ENCODE measurements at places on chromosomes 12 and 14. TPM values are rescaled to one million over a fixed set of nuclear protein-coding genes. Genes with fewer than 3 reads are reported as not detected.

DNA sequence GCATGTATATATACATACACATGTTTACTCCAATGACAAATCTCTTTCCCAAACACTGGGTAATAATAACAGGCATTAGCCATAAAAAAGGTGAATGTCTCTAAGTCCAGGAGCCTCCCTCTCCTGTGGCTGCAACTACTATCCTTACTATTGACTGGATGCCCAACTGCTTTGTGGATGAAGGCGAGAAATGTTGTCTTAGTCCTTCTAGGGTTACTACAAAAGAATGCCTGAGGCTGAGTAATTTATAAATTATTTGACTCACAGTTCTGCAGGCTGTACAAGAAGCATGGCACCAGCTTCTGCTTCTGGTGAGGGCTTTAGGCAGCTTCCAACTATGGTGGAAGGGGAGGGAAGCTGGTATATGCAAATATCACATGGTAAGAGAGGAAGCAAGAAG is 366.0 kb upstream of the DDHD1 start:
- DNase-seq, result no peak

DNA sequence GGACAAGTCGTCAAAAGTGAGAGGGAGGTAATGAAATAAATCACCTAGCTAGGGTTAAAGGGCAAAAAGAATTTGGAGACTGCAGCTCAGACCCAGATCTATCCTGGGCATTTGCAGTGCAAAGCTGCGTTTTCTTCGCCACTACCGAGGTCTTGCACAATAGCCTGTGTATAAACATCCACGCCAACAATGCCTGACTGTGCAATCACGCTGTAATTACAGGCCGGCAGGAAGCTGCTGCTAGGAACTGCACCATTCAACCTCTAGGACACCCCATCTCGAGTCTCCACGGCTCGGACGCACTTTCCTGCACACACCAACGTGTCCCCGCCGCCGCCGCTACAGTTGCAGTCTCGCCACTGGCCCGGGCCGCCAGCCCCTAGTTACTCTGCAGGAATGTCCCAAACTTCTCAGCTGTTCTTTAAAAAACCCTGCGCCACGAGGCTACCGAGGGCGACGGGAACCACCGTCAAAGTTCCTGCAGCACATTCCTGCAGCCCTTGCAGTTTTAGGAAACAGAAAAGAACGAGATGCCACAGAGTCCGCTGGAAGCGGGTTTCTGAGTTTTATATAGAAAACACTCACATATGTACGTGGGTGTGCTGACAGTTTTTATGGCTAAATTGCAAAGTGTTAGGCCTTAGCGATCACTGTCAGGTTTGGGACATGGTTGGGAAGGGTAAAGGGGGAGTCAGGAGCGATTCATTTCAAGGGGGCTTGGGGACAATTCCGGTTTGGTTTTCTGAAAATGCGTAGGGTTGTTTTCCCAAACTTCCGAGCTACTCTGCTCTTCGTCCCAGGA is 65.6 kb upstream of the PTGR2 start:
- peak; percentile 64 for DNase-seq

GRCh38 chr12:42564556-42564955 is 25.0 kb downstream of the PRICKLE1 start:
- no peak for DNase-seq

DNA sequence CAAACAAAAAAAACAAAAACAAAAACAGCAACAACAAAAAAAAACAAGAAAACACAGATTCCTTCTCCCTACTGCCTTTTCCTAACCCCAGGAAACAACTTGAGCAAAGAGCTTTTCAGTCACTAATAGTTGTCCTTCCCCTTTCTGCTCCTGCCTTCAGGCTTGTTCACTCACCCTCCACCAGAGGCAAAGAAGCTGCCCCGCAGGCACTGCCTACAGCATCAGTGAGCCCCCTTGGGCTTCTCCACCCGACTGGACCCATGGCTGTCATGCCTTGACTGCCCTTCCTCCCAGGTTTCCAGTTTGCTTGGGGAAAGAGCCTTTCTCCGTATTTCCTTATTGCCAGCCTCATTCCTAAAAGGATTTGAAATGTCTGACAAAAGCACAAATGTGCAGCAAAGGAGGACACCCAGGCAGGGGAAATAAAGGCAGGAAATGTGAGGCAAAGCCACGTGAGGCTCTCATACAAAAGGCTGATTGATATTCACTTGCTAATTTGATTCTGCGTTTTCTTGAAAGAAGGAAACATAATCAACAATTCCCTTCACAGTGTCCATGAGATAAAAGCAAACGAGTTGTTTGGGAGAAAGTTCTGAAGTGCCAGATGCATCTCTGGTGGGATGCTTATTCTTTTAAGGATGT is 85.7 kb downstream of the GPATCH2L start:
- no peak for DNase-seq

DNA sequence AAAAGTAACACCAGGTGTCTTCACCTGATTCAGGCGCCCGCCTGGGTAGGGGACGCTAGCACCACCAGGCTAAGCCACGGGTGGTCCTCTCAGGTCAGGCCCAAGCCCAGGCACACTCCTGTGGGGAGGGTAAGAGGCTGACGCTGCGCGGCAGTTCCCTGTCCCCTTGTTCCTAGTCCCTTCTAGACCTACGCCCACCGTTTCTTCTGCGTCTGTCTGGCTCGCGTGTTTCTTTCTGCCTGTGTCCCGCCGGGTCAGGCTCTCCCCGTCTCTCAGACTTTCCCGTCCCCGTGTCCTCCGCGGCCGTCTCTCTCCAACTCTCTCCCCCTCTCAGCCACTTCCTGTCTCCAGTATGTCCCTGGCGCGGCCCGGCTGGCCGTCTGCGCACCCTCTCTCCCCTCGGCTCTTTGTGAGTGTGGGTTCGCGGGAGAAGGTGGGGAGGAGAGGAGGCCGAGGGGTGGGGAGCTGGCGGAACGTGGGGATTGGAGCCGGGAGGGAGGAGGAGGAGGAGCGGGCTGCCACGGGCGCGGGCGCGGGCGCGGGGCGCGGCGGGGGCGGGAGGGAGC is 3.1 kb upstream of the TNS2 start:
- DNase-seq, result no peak

DNA sequence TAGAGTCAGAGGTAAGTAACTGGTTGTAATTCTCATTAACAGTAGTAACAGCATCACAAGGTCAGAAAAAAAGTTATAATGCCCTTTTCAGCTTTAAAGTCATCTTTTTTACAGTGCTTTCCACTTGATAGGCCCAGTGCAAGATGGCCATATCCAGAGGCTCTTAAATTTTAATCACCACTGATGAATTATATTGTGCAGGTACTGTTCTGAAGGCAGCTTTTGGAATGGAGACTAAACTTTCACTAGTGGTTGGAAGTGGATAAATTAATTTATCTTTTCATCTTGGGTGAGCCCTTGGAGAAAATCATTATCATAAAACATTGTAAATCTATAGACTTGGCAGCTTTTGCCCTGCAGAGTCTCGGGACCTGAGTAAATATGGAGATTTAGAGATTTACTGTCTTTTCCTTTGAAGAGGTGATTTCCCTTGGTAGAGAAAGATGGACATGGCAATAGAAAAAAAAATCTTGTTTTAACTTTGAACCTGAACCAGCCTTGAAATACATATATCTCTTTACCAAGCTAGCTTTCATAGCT is 969.1 kb upstream of the NOVA1 start:
- no peak for DNase-seq

DNA sequence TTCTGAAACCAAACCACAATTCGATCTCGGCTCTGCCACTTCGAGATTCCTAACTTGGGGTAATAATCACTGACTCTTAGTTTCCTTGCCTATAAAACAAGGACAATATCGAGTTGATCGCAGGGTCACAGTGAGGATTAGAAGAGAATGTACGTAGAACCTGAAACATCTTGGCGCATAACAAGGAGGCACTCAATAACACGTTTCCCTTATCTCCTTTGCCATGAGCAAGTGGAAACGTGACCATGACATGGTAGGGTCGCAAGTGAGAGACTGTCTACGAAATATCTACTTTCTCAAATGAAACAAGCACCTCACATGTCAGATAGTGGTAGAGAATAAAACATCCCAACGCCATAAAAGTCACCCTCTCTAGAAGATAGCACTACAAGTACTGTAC is 2.3 kb downstream of the DICER1 start:
- DNase-seq, result no peak

GRCh38 chr12:27711317-27711682 is 668 bp downstream of the MRPS35 start:
- no peak for DNase-seq

GRCh38 chr14:92670643-92671366 is 77.6 kb downstream of the LGMN start:
- no peak for DNase-seq

- DNase-seq, result no peak
Measured at GRCh38 chr12:19447386-19447785, 8.1 kb downstream of the AEBP2 start.

DNA sequence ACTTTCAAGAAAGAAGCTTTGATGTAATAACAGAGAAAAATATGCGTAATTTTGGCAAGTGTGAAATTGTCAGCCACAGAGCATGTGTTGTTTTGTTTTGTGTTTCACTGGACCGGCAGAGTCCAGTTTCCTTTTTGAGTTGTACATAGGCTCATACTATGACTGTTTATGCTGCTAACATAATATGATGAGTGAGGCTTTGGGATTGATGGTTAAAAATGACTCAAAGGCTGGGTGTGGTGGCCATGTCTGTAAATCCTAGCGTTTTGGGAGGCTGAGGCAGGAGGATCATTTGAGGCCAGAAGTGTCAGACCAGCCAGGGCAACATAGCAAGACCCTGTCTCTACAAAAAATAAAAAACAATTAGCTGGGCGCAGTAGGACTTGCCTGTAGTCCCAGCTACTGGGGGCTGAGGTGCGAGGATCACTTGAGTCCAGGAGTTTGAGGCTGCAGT is 487.9 kb downstream of the PCNX1 start:
- no peak for DNase-seq

- DNase-seq, result no peak
Measured at GRCh38 chr14:76910371-76910890, 84.2 kb downstream of the LRRC74A start.

- peak; percentile 45 for DNase-seq
Measured at GRCh38 chr12:68240975-68241374, 12.4 kb downstream of the IL22 start.

DNA sequence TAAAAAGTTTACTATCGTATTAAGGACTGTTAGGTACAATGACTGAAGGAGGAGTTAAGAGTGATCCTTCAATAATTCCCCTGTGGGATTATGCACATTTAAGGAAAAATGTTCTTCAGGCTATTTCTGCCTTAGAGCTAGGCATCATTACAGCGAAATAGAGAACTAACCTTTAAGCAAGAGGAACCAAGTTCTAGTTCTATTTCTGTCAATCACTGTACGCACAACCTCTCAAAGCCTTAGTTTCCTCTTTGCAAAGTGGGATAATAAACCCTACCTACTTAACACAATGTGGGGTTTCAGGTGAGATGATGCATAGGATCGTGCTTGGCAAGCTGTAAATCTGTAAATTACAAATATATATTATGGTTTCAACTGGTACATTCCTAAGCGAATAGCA is 15.4 kb downstream of the NTF3 start:
- DNase-seq, result no peak

GRCh38 chr12:125841332-125841731 is 776.1 kb downstream of the AACS start:
- DNase-seq, result no peak

GRCh38 chr12:112963227-112963861 is 15.0 kb upstream of the OAS2 start:
- no peak for DNase-seq

- DNase-seq, result no peak
Measured at GRCh38 chr12:68170726-68171125, 11.2 kb upstream of the IFNG start.

DNA sequence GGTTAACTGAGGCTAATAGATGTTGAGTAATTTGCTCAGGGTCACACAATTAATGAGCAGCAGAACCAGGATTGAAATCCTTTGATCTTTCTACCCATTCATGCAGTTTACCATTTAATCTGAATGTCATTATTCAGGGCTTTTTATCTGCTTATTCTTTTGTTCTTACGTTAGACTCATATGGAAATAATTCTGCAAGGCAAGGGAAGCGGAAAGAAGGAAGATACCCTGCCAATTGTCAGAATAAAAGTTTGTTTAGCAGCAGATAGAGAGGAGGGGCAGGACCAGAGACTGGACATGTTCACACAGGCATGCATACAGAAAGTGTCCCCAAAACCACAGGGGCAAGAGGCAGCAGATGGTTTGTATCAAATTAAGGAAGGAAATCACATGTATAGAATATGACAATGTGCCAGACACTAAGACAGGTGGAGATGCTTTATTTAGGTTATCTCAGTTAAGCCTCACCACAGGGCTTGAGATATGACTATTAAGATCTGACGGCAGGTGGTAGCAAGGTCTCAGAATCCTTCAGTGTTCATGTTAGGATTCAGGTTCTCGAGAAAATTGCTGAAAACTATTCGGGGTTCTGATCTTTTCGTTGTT is 29.8 kb downstream of the BRMS1L start:
- no peak for DNase-seq

- no peak for DNase-seq
Measured at GRCh38 chr14:67435603-67436002, 23.6 kb upstream of the PLEK2 start.

DNA sequence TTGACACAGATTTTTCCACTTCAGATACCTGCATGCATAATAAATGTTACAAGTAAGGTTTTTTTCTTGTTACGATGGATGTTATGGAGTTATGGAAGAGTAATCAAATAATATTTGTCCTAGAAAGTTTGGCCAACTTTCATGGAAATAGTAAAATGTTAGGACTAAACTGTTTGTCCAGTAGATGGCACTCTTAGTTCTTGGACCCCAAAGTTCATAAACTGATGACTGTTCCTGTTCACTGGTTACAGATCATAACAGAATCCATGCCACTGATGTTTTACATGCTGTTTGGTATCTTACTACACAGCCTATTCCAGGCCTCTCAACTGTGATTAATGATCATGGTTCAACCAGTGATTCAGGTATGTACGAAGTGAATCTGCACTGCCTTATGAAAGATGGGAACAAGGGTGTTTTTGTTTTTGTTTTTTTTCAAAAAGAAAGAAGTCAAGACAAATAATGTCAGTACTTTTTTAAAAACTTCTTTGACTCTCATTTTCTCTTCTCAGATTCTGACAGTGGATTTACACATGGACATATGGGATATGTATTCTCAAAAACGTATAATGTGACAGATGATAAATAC is 48.8 kb upstream of the SLCO1C1 start:
- DNase-seq, result no peak

- DNase-seq, result no peak
Measured at GRCh38 chr14:81765651-81766275, 232.1 kb upstream of the SEL1L start.

LRRIQ1 gene
- total RNA-seq, result not detected

GPR132 gene
- total RNA-seq, result 47.3 TPM

MYF6 gene
- not detected for total RNA-seq

CD69 gene
- 35.9 TPM for total RNA-seq

PTGR2 gene
- 5.0 TPM for total RNA-seq

OR6C2 gene
- total RNA-seq, result not detected

KRT72 gene
- 7.7 TPM for total RNA-seq

SLC6A15 gene
- not detected for total RNA-seq

LUM gene
- total RNA-seq, result not detected

PPFIBP1 gene
- 5.2 TPM for total RNA-seq

TMEM119 gene
- total RNA-seq, result 0.58 TPM

SLC7A8 gene
- 2.4 TPM for total RNA-seq

NKX2-1 gene
- not detected for total RNA-seq

BDKRB1 gene
- not detected for total RNA-seq

Data from CD4-positive, alpha-beta memory T cell (primary cell).